ENCODE measurements at places on chromosomes 1 and 21.

GRCh38 chr1:186404454-186405051 is 28.9 kb downstream of the ODR4 start:
- DNase-seq = no peak

DNA sequence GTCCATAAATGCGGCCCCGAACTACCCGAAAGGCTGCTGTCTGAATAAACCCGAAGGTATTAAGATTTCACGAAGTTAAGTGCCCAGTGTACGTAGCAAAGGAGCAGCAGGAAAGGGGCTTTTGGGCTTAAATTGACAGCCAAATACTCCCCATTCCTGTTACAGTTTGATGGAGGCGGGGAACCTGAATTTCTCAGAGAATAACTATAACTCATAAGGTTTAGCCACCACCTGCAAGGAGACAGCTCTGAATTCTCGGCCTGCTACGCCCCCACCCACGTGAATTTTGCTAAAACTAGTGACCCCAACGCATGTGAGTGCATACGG is 5.2 kb downstream of the GFI1 start:
- DNase-seq = no peak

DNA sequence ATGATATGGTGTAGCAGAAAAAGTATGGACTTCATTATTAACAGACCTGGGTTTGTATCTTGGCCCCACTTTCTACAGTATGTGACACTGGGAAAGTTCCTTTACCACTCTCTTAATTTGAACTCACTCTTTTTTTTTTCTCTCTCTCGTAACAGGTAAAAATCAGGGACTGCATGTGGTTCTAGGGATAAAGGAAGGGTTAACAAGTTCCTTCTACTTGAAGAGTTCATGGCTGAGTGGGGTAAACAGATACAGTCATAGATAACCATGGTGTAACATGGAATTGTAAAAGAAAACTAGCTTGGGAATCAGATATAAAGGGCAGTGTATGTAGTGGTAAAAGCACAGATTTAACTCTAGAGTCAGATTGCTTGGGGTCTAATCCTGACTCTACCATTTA is 21.2 kb downstream of the ZYG11B start:
- no peak for DNase-seq

- DNase-seq = no peak
Observed at GRCh38 chr1:6041432-6042062, 4.1 kb upstream of the KCNAB2 start.

All from stimulated activated CD8-positive, alpha-beta memory T cell treated with anti-CD3 and anti-CD28 coated beads, Interleukin-15, amount 100 ng/mL, for 1 hour (primary cell).